ENCODE measurements at places on chromosomes 12 and 14.

DNA sequence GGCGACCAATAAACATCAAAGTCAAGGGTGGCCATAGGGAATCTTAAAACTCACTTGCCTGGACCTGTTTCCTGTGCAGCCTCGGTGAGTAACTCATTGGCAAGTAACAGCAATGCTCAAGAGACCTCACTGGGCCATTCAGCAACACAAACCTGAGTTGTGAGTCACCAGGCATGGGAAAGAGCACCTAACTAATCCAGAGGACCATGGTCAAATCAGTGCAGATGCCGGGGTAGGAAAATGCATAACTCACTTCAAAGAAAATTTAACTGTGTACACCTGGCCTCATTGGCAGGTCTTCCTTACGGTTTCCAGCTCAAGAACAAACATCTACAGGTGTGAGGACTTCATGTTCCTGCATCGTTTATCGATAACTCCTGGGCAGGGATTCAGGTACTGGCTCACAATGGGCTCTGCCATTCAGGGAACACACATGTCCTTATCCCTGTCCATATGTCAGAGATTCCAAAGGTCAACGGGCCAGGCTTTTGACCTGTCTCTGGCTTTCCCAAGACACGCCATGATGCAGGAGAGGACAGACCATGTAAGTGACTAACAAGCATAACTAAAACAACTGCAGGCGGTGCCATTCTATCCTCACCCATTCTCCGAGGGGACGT, 211.8 kb downstream of the ANO2 start:
- no peak for DNase-seq

GRCh38 chr12:92134638-92135274, 10.9 kb downstream of the BTG1 start:
- DNase-seq, result no peak

DNA sequence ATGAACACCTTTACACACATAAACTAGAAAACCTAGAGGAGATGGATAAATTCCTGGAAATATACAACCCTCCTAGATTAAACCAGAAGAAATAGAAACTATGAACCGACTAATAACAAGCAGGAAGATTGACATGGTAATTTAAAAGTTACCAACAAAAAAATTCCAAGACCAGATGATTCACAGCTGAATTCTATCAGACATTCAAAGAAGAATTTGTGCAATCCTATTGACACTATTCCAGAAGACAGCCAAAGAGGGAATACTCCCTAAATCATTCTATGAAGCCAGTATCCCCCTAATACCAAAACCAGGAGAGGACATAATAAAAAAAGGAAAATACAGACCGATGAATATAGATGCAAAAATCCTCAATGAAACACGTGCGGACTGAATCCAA, 102.6 kb upstream of the KRR1 start:
- no peak for DNase-seq

DNA sequence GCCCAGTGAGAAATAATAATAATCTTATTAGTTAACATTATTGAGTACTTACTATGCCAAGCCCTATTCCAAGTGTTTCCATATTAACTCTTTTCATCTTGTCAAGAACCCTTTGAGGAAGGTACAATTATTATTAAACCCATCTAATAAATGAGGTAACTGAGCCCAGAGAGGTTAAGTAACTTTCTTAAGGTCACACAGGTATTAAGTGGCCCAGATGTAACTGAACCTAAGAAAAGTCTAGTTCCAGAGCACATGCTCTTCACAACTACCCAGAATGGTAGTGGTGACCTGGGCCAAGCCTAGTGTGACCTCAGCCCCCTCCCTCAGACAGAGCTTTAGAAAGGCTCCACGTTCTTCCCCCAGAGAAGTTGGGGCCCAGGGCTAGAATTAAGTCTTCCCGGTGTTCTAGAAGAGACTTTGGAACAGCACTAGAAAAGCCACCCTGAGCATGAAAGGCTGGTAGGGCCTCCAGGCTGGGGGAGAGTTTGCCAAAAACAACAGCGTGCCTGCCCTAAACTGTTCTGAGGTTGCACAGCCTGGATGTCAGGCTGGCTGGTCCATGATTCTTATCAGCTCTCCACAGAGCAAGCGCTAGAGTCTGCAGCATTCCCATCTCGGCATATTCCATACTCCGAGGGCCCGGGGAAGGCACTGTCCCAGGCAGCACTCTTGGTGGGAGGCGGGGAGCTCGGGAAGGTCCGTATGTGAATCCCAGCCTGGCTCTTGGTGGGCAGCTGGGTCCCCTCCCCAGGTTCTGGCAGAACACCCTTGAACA, 41.3 kb upstream of the CTDSP2 start:
- no peak for DNase-seq

DNA sequence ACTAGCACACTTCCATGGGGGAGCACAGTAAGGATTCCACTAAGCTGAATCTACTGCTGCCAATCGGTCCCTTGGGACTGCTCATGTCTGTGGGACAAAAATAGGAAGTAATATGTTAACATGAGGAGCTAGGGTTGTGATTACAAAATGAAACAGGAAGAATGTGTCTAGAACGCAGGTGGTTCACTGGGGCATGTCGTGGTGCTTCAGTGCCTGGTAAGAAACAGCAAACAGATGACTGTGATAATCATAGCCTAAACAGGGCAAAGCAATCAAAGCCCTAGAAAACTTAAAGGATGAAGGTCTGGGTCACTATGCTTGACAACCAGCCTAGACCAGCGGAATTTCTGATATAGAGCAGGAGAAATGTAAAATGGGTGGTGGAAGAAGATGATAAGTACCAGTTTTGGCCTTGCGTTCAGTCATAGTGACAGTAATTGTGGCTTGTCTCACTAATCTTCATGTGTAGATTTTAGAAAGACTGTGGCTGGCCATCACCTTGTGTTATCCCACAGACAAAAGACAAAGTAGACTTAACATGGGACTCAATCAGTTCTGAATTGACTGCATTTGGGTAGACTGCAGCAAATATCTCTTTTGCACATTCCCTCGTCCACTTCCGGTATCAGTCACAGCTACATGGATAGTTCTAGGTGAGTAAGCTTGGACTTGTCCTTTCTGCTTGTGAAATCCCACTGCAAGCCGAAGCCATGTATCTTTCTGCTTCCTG, 51.4 kb downstream of the WASHC3 start:
- DNase-seq, result no peak

DNA sequence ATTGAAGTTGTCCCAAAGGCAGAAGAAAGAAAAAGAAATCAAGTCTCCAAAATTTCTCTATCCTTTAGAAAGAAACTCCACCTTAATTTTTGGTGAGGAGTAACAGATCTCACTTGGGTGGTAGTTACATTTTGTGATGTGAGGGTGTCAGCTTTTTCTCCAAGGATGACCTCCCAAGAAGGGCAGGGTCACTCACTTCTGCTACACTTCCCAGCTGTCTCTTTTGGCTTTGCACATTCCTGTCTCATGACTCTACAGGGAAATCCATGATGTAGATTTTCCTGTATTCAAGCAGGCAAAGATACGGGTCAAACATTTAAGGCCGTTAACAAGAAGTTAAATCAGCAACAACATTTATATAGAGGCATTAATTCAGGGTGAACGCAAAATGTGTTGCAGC, 1016.4 kb downstream of the NRXN3 start:
- DNase-seq, result no peak

GRCh38 chr12:58639318-58639934, 280.9 kb downstream of the LRIG3 start:
- DNase-seq, result no peak

DNA sequence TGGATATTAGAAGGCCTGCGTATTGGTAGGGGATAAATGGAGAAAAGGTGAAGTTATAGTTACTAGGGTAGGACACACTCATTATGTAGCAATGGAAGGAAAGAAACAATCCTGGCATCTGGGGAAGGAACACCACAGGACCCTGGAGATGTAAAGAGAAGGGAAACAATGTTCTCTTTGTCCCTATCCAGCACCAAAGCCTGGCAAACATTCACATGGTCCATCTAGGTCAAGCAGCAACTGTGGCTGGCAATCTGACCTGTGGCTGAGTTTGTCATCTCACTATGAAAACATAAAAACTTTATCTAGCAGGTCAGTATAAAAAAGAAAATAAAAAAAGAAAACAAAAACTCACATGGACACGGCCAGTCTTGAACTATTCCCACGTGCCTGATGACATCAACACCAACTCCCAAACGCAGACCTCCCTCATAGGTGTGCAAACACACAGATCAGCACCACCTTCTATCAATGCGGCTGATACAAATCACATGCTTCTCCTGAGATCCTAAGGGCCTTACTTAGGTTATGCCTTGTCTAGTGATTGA, 2.6 kb downstream of the POMT2 start:
- DNase-seq, result no peak

DNA sequence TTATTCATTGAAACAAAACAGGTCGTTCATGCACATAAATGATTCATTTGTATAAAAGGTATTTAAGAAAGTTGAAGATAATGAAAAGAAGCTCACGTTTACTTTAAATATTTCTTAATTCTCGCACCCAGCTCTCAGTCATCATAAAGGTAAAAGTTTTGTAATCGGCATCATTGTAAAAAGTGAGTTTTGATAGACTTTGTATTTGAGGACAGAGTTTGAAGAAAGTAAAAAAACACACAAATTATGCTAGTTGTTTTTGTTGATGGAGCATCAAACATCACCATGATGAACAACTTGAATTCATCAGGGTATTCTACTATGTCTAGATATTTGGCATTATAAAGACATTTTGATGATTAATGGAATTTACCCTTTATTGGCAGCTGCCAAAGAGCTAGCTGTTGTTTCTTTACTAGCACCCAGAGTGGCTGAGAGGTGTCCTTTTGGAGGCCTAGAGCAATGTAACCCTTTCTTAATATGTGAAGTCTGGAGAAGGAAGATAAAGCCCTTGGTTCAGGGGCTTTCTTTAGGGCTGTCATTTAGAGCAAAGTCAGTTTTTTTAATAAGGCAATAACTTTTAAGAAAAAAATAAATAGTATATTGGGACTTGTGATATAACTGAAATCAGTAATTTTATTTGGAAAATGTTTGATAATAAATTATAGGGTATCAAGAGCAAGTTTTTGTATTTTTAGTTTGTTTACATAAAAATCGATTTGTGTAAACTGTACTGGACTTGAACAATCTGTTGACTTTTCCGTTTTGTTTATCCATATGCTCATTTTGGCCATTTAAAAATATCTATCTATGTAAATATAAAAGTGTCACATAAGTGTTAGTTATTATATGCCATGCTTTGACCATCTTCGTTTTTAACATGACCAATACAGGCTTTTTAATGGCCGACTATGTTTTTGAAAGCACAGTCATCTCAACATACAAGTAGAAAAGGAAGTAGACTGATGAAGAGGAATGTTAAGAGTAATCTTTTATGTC, 7.4 kb downstream of the GLRX5 start:
- no peak for DNase-seq

- no peak for DNase-seq
These were observed 335.8 kb downstream of the FLRT2 start for GRCh38 chr14:85865701-85866100.

- DNase-seq, result no peak
These were observed 123.8 kb downstream of the GRIP1 start for GRCh38 chr12:66555113-66555512.

DNA sequence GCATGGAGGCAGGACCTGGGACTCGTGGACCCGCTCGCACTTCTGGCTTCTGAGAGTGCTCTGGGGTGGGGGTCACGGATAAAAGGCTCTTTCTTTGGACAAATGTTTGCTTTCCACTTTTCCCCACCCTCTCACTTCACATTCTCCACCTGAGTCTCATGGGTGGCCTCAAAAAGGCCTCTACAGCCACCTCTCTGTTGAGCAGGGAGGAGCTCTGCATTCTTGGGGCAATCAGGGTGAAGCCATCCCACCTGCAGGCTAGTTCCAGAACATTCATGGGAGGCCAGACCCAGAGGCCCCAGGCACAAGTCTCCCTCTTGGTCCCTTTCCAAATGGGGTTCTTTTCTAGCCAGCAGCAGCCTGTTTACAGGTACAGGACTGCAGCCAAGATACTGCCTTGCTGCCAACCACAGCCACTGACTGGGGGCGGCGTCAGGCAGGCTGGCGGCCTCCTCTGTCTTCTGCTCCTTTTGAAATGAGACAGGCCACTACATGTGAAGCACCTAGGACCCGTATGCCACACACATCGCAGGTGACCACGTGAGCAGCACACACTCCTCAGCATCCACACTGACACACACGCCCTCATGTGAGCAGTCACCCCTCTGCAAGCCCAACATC, 18.2 kb upstream of the CEBPE start:
- DNase-seq, result no peak

DNA sequence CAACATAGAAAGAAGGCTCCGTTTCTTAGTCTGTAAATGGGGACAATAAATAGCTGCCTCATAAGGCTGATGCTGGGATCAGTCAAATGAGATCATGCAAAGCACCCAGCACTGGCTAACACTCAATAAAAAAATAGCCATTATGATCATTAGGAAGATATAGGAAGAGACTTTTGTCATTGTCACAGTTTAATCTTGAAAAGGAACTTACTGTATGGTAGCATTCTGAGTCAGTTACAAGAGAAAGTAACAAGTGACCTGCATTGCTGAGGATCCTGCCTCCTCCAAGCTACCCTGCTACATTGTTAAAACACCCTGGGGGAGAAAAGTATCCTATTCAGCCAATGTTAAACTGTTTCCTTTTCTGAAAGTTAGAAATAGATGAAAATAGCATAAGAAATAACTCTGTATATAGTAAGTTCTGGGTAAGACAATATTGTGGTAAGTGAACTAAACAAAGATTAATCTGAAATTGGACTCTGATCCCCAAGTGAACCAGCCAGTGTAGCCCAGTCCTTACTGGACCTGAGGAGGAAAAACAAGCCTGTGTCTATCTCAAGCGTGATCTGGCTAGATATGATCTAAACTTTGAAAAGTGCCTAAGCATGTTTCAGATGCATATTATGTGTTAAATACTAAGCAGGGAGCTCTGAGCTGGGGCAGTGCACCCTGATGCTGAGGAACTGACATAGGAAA, 3.6 kb upstream of the NUDT4 start:
- no peak for DNase-seq

DNA sequence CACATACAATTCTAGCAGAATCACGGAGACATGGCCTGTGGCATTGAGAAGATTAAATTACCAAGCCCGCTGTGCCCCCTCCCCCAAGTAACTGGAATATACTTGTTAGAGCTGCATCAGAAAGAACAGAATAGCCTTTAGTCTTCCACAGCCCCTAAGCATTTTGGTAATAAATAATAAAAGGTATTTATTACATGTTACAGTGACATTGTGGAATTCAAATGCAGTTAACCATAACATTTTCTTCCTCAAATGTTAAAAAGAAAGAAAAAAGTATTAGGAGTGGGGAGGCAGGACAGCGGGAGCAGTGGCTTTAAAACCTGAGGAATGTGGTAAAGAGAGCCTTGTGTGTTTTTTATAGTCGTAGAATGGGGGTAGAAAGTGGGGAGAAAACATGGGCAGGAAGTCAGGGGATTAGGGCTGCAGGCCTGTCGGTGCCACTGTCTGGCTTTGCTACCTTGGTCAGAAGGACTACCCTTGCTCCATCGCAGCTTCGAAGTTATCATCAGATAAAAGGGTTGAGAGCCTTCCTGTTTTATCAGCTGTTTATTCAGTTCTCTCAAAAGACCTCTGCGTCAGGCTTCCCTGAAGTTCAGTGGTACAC, 255.9 kb downstream of the MSRB3 start:
- DNase-seq, result no peak

All from stimulated activated CD4-positive, alpha-beta T cell treated with anti-CD3 and anti-CD28 coated beads, TNF-alpha, amount 100 ng/mL, for 1 hour (primary cell).